Gastroesophageal sphincter (tissue), 4 donors: ENCODE measurements at places on chromosomes 11 and 22. TPM values are rescaled to one million over a fixed set of nuclear protein-coding genes. Genes with fewer than 3 reads are reported as not detected.

The PYGM gene
- total RNA-seq = 48.6 TPM

The KCNA4 gene
- total RNA-seq = 0.31 TPM

The MUC6 gene
- total RNA-seq = 0.77 TPM

The CTSF gene
- 91.7 TPM for total RNA-seq

The DNHD1 gene
- 12.3 TPM for total RNA-seq

DNA sequence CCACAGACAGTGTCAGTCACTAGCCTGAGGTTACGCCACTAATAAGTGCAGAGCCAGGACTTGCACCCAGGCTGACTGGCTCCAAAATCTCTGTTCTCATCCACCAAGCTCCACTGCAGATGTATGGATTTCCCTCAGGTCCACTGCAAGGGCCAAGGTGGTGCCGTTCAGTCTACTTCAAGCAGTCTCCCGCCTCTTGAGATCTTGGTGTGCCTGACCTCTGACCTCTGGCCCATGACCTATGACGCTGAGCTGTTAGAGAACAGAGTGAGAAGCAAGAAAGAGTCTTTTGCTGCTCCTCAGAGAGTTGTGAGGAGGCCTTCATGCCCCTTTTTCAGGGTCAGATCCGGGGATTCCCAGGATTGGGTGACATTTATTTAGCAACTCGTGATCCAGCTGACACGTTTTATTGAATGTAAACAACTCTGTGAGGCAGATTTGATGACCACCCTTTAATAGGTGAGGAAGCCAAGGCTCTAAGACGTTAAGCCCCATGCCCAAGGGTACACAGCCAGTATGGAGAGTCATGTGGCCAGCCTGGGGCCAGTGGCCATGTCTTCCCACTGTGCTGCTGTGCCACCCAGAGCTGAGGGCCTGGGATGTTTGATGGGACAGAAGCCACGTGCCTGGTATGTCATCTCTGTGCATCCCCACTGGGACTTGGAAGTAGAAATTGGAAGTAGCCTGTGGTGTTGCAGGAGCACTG, 25.2 kb downstream of the DCPS start:
- ATAC-seq = no peak

DNA sequence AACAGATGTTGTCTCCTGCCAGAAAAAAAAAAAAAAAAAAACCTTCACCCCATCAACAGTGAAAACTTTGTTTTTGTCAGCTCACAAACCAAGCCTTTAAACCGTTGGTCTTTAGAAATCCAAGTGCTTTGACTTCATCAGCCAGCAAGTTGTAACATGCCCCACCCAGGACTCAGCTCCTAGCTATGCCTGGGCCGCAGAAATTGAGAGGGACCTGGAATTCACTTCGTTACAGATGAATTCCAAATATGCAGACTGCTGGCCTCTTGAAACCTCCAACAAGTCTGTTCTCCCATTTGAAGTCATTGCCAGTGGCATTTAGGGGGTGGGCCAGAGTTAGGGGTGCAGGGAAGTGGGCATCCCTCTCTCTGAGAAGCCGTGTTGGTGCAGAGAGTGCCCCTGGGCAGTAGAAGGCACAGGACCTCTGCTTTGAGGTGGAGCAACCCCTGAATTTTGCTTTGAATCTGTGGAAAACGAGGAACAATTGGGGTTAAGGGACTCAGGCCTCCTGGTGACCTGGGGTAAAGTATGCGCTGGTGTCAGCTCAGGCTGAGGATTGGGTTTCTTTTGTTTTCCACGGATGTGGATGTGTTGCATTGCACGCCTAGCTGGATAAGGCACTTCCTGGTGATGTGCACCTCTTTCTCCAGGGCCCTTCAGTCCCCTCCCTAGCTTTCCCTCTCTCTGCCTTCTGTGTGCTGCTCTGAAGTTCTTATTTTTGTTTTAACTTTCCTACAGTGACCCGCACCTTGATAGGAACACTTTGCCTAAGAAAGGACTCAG, 109.5 kb downstream of the DBX1 start:
- ATAC-seq = no peak

GRCh38 chr11:2796508-2797113, 89.0 kb downstream of the CDKN1C start:
- ATAC-seq = no peak

GRCh38 chr22:48870436-48870835, 957.2 kb downstream of the BRD1 start:
- no peak for ATAC-seq

DNA sequence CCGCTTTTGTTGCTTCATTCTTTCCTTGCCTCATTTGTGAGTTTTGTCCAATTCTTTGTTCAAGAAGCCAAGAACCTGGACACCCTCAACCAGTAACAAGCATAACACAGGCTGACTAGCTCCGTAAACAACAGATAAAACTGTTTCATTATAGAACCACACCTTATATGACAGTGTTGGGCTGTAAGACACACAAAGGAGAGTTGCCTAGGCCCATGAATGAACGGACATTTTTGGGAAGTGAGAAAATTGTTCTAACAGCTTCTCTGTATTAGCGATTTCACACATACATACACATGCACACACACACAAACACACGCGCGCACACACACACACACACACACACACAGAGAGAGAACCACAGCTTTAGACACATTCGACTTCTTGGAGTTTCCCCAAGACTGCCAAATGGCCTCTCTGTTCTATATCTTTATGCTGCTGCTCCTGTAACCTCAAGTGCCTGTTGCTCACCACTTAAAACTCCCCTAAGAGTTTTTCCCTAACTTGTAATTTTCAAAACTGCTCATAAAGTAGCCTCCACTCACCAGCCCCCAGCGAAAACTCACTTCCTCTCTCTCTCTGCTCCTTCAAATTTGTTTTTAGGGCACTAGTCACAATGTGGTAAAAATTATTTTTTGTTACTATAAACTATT, 35.9 kb downstream of the CTSC start:
- no peak for ATAC-seq

GRCh38 chr11:47326198-47326597, 26.3 kb downstream of the MYBPC3 start:
- ATAC-seq = no peak

- no peak for ATAC-seq
These were observed 36.1 kb downstream of the CCDC90B start for GRCh38 chr11:83249972-83250593.
